PC-3 (cell line): ENCODE measurements at places on chromosomes 7 and 10. TPM values are rescaled to one million over a fixed set of nuclear protein-coding genes. Genes with fewer than 3 reads are reported as not detected.

Gene POM121L12
- total RNA-seq, result not detected in 2 replicates

GRCh38 chr10:112807013-112807412 is 143.0 kb upstream of the TCF7L2 start:
- peaks cover 20% of the 10 kb centered on the region for H3K4me1 ChIP-seq
- no peak overlapping the region for H3K4me3 ChIP-seq
- no peaks in the 10 kb centered on the region for H3K27me3 ChIP-seq
- DNase-seq, result no peak
- H3K27ac ChIP-seq, result no peak overlapping the region

GRCh38 chr7:134045716-134046115 is 81.4 kb upstream of the LRGUK start:
- H3K36me3 ChIP-seq, result no peaks in the 10 kb centered on the region
- H3K27ac ChIP-seq, result no peak overlapping the region

Gene IDI1
- total RNA-seq, result 21.9 and 30.2 TPM in 2 replicates

DNA sequence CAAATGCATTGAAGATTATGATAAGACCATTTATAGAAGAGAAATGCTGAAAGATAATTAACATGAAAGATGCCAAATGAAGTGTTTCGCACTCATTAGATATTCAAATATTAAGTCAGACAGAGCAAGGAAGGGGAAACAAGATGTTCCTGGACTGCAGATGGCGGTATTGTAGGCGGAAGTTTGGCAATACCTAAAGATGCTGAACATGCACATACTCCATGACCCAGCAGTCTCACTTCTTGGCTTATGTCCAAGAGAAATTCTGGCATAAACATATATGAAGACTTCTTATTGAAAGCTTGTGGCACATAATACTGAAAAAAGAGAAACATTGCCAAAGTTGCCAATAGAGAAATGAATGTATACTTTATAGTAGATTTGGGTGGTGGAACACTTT is 325.4 kb upstream of the SEMA3C start:
- DNase-seq, result peak; percentile 16
- H3K4me3 ChIP-seq, result no peak overlapping the region
- H3K27ac ChIP-seq, result no peak overlapping the region
- no peaks in the 10 kb centered on the region for H3K27me3 ChIP-seq
- no peaks in the 10 kb centered on the region for H3K36me3 ChIP-seq
- peaks cover 12% of the 10 kb centered on the region for H3K4me1 ChIP-seq

DNA sequence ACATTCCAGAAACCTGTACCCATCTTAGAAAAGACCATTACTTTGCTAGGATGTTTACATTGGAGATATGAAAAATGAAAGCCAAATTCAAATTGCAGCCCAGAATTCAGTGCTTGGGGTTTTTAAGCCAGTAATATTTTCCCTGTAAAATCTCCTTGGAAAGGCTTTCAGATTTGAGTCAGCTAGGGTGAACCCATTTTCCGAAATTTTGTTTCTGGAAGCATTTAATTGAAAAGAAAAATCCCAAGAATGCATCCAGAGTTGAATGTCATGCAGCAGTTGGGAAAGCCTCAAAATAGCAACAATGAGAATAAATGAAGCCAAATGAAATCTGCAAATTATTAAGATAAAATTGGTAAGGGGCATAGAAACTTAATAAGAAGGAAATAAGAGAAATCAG is 106.4 kb downstream of the BMPER start:
- no peaks in the 10 kb centered on the region for H3K4me1 ChIP-seq
- DNase-seq, result no peak
- no peaks in the 10 kb centered on the region for H3K36me3 ChIP-seq
- no peak overlapping the region for H3K4me3 ChIP-seq

GRCh38 chr10:119608316-119609155 is 11.8 kb upstream of the TIAL1 start:
- no peak overlapping the region for H3K4me3 ChIP-seq
- peak; percentile 63 for DNase-seq
- peaks cover 5% of the 10 kb centered on the region; the same call in 1 of the 2 replicates for H3K4me1 ChIP-seq
- H3K36me3 ChIP-seq, result no peaks in the 10 kb centered on the region
- H3K27ac ChIP-seq, result no peak overlapping the region
